ENCODE measurements at places on chromosomes 12 and 14. TPM values are rescaled to one million over a fixed set of nuclear protein-coding genes. Genes with fewer than 3 reads are reported as not detected.

GRCh38 chr14:75625034-75625433 is 35.6 kb downstream of the ERG28 start:
- DNase-seq, result no peak

- DNase-seq, result no peak
Observed at GRCh38 chr12:127270193-127270592, 996.8 kb upstream of the TMEM132C start.

The FGF6 gene
- total RNA-seq, result not detected

The HPD gene
- total RNA-seq, result 0.33 TPM

DNA sequence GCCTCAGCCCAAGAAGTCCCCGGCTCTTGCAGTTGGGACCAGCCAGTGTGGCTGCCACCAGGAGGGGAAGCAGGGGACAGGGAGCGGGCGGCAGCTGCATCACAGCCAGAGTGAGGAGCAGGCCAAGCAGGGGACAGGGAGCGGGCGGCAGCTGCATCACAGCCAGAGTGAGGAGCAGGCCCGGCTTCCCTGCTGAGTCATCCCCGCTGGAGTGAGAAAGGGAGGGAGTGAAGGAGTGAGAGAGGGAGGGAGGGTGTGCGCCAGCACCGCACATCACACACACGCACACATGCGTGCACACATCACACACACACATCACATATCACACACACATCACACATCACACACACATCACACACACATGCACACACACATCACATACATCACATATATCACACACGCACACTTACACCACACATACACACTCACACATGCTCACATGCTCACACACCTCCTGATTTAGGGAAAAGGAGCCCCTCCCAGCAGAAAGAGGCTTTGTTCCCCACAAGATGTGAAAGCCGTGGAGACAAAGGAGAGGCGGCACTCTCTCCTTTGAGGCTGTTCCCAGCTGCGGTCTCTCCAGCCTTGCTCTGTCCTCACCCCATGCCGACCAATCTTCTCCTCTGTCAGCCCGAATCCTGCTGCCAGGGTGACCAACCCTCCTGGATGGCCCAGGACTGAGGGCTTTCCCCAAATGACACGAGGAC is 16.7 kb upstream of the ZDHHC22 start:
- peak; percentile 76 for DNase-seq

DNA sequence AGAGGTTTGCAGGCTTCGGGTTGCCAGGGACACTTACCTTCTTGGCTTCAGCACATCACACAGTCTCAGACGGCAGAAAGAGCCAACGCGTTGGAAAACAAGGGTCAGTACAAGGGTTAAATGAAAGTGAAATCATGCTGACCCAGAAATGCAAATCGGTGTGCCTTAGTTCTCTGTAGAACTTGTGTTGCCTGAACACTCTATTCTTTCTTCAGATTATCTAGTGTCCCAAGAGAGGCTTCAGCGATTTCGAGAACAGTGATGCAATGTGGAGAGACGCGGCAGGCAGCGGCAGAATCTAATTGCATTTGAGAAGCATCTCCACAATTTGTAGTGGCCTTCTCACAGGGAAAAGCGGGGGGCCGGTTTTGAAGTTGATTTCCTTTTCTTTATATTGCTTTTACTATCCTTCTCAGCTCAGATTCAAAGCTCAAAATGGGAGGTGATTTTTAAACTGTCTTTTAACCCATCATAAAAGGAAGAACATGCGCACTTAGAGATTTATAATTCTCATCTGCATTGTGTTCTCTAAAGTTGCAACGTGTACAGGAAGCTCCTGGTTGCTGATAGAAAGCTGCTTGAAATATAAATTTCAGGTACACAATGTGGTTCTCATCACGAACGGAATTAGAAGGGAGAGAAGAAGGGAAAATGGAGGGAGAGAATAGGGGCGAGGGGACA is 67.8 kb upstream of the EGLN3 start:
- DNase-seq, result peak; percentile 80

The TAS2R9 gene
- total RNA-seq, result not detected

GRCh38 chr12:105365231-105365630 is 34.7 kb downstream of the C12orf75 start:
- no peak for DNase-seq

DNA sequence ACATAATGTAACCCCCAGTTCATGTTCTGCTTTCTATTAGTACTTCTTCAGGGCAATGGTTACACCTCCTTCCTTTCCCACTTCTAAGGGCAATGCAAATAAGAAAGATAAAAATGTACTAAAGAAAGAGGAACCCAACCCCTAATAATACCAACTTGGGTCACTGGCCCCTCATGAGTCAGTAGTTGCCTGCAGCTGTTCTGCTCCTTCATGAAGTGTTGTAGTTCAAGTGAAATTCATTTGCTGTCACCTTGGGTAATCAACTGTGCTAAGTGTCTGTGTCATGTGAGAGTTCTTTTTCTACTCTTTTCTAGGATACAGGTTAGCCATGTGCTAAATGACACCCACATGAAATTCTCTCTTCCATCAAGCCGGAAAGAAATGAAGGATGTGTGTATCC is 91.8 kb downstream of the PLXNC1 start:
- DNase-seq, result no peak

DNA sequence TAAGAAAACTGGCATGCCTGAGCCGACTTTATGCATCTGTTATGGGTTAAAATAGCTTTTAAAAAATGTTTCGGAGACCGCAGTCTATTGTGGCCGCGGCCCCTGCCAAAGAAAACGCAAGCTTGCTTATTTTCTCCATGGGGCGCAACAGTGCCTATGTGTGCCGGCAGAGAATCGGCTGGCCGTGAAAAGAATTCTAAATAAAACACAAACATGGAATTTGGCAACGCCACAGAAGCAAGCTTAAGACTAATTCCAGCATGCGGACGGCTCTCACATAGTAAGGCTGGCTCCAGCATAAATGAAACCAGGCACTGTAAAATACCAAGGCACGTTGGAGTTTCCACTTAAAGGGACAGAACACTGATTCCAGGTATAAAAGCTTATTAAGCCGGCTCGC is 56.7 kb downstream of the BCL11B start:
- DNase-seq, result no peak

- no peak for DNase-seq
Observed at GRCh38 chr12:104886418-104887401, 71.4 kb downstream of the SLC41A2 start.

- DNase-seq, result peak; percentile 40
Observed at GRCh38 chr14:105860615-105861580, 334.5 kb downstream of the TMEM121 start.

GRCh38 chr12:110794623-110795280 is 52.0 kb upstream of the CCDC63 start:
- peak; percentile 84 for DNase-seq

- no peak for DNase-seq
Observed at GRCh38 chr12:58066296-58066695, 124.9 kb downstream of the ATP23 start.

Data from sigmoid colon (tissue), 7 donors.